ENCODE measurements at places on chromosomes 3 and 15. TPM values are rescaled to one million over a fixed set of nuclear protein-coding genes. Genes with fewer than 3 reads are reported as not detected.

- peaks cover 22% of the 10 kb centered on the region for H3K4me1 ChIP-seq
- peaks cover 20% of the 10 kb centered on the region for H3K36me3 ChIP-seq
- peak overlapping the region; percentile 96 for H3K27ac ChIP-seq
Measured at GRCh38 chr15:65517866-65518207, 348 bp upstream of the DPP8 start.

The HAUS2 gene
- total RNA-seq = 48.0 TPM

DNA sequence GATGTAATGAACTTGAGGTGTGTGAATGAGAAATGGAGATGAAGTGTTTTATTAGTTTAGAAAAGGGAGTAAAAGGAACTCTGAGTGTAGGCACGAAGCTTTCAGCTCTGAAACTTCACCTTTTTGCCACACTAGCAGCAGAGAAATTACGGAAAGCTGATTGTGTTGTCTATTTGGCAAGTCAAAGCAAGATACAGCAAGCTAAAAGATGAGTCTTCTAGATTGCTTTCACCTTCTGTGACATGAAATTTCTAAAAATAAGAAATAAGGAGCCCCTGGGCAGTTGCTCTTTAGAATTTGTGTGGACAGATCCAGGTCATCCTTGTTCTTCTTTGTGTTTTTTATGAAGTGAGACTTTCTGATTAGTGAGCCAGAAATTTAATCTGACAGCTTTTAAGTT lies 143.4 kb downstream of the FNDC3B start:
- no peaks in the 10 kb centered on the region for H3K27me3 ChIP-seq
- H3K4me1 ChIP-seq = peaks cover 13% of the 10 kb centered on the region
- no peak overlapping the region for H3K27ac ChIP-seq
- no peak overlapping the region for H3K4me3 ChIP-seq
- H3K36me3 ChIP-seq = peaks cover 2% of the 10 kb centered on the region

- H3K27me3 ChIP-seq = peaks cover 80% of the 10 kb centered on the region
- peaks cover 15% of the 10 kb centered on the region for H3K4me1 ChIP-seq
- no peak overlapping the region for H3K27ac ChIP-seq
- H3K4me3 ChIP-seq = no peak overlapping the region
- no peaks in the 10 kb centered on the region for H3K36me3 ChIP-seq
Measured at GRCh38 chr3:98734735-98735134, 28.4 kb upstream of the ST3GAL6 start.

DNA sequence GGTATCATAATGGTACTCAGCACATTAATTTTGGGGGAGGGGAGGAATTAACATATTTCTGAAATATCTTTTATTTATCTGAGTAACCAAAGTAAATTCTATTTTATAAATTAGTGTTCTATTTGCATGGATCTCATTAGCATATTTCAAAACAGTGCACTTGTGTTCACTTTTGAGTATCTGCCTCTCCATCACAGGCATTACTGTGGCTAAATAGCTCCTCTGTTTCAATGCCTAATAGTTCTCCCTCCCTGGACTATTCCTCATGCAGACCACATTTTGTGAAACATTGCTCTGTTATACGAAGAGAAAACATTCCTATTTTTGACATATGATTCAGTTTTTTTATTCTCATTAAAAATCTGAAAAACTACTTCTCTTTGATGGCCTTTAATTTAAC lies 1127.8 kb downstream of the TUSC7 start:
- no peaks in the 10 kb centered on the region for H3K27me3 ChIP-seq
- H3K27ac ChIP-seq = no peak overlapping the region
- H3K36me3 ChIP-seq = no peaks in the 10 kb centered on the region

Measured in activated CD4-positive, alpha-beta T cell treated with anti-CD3 and anti-CD28 coated beads, Interleukin-2, amount 10 ng/mL, durations not matched to agents 24 days and 14 days (primary cell).